ENCODE measurements at places on chromosomes 3 and 15.

- DNase-seq = no peak
These were observed 497.0 kb upstream of the CCDC54 start for GRCh38 chr3:106880206-106880605.

DNA sequence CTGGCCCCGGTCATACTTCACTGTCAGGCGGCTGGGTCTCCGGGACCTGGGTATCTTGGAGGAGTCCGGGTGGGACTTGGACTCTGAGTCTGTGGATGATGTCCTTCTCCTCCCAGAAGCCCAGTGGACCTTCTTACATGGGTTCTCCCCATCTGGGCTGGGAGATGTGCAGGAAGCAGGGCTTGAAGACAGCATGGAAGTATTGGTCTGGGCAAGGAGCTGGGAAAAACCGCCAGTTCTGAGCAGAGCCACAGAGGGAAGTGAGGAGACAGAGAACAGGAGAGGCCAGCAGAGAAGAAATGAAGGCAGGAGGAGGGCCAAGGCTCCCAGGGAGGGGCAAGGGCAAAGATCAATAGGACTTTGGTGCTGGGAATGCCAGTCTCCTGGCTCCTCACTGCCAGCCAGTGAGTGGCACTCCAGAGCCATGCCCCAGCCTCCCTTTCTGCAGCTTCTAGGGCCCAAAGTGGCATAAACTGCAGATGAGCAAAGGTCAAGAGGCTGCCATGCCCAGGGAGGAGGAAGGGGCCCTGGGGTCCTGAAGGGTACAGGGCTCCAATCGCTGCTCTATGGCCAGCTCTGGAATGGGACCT lies at the start of gene PPP1R14D:
Gene PPP1R14D, minus strand, starts transcription at position 262 of the 590 bp plus-strand sequence. Its CDS starts 67 bp downstream, at position 195.
- no peak for DNase-seq

- no peak for DNase-seq
These were observed 69.6 kb upstream of the COL8A1 start for GRCh38 chr3:99568663-99569335.

DNA sequence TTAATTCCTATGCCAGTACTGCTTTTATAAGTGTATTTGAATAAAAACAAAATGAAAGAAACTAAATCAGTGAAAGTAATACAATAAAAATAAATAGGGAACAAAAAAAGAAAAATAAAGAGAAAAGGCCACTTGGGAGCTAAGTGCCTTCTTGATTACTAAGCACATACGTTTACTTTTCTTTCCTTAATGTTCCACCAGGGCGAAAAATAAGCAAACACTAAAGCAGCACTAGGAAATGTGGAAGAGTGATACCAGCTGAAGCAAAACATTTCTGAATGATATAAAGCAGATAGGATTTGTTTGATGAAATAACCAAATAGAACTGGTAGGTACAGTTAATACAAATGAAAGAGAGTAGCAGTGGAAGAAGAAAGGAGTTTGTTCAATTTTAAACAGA lies 132.8 kb upstream of the ZPLD1 start:
- DNase-seq = no peak

DNA sequence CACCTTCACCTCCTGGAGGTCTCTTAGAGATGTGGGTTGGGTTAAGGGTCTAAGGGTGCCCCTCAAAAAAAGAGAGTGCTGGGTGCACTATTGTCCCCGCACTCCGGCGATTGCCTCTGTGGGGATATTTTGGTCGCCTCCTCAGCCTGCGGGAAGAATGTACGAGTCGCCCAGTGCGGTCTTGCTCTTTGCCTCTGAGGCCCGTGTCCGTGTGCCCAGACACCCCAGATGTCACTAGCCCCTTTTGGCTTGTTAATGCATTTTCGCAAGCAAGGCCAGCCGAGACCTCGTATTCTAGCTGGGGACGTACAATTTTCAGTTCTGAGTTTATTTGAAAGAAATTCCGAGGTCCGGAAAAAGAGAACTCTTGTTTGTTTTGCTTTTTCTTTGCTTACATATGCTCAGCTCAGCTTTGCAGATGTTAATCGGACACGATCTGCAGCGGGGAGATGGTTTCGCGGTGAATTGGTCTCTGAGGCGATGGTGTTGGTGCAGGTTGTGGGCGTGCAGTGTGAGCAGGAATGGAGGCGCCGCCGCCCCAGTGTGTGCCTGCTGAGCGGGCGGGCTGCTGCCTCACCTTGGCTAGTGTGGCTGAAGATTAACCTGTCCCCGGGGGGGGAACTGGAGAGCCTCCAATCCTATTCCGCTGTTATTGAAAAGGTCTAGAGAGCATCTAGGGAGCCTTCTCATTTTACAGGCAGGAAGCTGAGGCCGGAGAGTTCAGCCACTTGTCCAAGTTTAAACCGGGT lies 1.4 kb downstream of the ST6GAL1 start:
- DNase-seq = no peak

DNA sequence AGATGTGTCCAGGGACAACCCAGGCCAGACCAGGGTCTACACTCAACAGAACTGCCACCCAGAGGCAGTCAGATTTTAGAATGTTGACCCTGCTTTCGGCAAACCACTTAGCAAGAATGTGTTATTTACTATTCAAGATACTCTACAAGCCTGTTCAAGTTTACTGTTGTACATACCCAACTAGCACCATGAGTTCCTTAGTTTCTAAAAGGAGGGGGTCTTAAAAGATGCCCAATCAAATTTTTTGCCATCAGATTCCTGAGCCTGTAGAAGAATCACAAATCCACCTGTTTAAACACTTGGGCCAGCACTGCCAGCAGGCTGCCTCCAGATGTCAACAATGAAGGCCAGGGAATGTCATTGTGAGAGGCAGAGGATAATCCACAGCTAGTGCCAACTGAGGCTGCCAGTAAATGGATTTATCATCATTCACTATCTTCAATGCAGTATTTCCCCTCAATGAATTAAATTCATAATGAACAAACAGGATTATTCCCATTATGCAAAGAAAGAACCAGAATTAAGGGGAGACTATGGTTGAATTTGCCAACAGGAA lies 43.5 kb upstream of the SNRPA1 start:
- DNase-seq = no peak

DNA sequence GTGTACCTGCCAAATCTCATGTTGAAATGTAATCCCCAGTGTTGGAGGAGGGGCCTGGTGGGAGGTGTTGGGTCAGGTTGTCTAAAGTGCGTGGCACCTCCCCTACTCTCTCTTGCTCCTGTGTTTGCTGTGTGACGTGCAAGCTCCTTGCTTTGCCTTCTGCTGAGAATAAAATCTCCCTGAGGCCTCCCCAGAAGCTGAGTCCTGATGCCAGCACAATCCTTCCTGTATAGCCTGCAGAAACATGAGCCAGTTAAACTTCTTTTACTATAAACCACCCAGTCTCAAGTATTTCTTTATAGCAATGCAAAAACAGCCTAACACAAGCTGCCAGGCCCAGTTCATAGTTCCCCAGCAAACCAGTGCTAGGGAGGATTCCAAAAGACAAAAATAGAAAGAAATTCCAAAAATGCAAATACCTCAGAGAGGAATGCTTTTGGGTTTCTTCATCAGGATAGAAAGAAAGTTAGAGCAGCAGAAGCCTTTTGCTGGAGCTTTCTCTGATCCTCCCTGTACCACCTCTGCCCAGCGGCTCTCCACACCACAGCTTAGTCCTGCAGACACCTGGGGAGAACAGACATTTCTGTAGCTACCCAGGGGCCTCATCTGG lies 25.9 kb upstream of the CDV3 start:
- no peak for DNase-seq

DNA sequence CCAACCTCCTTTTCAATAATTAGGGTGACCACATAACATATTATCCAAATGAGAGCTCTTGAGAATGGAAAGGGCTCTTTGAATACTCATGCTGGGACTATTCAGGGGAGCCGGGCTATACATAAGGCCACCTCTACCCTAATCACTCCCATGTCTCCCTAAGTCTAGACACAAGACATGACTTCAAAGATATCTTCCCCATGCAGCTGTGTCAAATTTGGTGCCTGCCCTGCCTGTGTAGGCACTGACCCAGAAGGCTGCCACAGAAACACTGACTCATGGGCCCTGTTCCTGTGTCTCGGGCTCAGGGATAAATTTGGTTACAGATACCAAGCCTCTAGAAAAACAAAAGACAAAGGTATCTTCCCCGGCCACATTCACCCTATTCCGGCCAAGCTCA lies 70.3 kb downstream of the MYLK start:
- DNase-seq = no peak

- DNase-seq = no peak
These were observed 9.1 kb upstream of the LIPH start for GRCh38 chr3:185561374-185561943.

GRCh38 chr3:5769825-5770224 lies 582.3 kb downstream of the EDEM1 start:
- DNase-seq = no peak

DNA sequence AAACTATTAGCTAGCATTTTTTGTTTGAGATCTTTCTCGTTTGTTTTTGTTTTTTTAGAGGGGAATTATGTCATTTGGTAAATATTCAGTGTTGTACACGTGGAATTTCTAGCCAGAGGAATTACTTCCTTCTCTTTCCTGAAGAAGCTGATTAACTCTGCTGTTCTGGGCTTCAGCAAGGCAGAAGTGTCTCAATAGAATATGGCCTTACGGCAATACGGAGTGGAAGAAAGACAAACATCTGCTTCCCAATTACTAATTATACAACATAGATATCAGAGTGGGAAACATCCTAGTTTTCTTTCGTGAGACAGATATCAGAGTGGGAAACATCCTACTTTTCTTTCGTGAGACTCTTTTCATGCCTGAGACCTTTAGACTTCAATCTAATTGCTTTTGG lies 11.9 kb downstream of the P3H2 start:
- no peak for DNase-seq

GRCh38 chr3:126317029-126317996 lies 39.9 kb downstream of the KLF15 start:
- no peak for DNase-seq

GRCh38 chr15:68991723-68992122 lies 22.8 kb upstream of the NOX5 start:
- DNase-seq = no peak

DNA sequence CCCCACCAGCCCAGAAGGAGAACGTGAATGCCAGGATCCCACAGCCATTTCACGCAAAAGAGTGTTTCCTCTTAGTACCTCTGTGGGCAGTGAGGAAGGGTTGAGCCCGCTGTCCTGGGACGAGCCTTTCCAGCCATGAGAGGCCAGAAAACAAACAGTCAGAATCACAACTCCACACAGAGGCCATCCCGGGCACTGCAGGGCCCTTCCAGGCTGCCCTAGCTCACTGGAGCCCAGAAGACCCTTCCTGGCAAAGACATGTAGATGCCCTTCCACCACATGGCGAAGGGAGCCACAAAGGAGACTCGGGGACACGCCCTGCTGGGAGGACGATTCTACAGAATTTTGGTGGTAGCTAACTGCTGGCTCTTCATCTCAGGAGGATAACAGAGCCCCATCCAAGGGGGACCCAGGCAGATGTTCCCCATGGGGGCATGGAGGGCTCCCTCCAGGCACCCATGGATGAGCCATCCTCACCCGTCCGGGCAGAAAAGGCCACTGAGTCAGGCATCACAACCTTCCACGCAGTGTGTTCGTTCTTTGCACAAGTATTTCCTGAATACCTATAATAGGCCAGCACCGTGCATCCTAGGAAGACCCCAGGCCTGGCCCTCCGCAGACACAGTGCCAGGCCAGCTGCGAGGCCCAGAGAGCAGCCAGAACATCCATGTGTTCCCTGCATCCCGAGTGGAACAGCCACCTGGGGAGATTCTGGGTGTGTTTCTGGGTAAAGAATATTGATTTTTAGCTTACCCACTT lies 47.2 kb downstream of the SLC12A8 start:
- DNase-seq = no peak

DNA sequence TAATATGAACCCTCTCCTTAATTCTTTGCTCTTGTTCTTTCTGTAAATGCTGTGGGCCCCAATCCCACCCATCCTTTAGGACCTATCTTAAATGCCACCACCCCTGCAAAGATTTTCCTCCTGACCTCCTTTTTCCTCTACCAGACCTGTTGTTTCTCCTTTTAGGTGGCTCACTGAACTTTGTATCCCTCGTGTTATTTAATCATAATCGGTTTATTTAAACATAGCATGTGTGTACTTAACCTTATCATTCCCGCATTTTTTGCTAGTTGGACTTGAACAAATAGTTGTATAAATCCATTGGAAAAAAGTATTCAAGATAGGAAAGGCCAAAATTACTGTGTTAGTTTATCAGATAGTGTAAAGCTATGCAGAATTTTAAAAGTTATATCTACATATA lies 988 bp upstream of the NFKBIZ start:
- DNase-seq = no peak

DNA sequence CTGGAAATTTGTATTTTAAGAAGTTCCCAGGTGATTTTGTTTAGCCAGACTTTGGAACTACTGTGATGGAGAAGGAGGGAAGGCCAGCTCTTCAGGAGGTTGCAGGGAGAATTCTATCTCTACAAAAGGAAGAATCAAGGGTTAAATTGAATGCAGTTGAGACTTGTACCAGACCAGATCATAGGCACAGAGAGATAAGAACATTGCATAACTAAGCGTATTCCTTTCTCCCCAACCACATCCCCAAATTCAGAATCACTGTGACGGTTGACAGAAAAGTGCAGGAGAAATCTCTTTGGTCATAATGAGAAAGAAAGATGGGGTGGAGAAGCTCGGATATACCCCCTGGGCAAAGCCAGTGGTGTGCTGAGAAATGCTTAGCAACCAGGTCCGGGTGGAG lies 7.2 kb downstream of the PLD1 start:
- no peak for DNase-seq

DNA sequence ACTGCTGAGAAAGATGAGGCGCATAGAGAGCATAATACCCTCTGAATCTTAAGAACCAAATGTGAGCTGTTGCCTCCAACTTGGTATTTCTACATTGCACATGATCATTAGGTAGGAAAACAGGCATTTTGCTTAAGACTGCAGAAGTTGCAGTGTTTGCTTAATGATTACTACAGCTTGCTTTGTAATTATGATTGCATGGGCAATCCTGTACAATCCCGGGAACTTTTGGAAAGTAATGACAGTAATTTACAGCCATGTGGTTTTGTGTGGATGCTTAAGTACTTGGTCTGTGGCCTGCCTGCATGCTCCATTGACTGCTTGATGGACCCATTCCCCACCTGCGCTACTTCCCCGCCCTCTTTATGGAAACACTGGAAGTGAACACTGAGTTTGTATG lies 301.1 kb downstream of the DIPK2A start:
- no peak for DNase-seq
